ENCODE measurements at places on chromosomes 13 and 19.

- no peak for DNase-seq
Observed at GRCh38 chr13:53092931-53093330, 64.3 kb downstream of the OLFM4 start.

DNA sequence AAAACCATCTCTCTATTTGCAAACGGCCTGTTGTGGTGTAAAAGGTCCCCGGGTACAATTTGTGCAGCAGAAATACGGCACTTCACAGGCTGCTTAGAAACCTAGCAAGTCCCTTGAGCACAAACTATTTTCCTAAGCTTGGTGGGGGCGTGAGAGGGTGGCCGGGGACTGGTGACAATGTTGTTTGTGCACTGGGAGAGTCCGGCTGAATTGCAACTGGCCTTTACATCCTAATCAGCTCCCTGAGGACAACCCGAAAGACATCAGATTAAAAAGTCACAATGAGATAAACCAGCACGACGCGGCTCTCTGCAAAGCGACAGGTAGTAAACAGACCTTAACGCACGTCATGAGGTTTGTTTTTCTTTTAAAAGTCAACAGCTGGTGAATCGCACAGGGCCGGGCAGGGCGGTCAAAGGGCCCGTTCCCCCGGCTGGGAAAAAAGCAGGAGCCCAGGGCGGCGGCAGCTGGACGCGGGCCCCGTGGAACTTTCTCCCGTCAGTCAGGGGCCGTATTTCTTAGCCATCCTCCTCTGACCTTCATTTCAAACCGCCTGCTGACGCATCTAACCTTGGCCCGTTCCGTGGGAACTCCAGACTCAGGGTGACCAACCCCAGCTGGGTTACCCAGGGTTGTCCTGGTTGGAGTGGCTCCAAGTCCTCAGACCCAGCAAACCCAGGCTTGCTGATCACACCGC, 112.3 kb downstream of the GADD45B start:
- no peak for DNase-seq

- DNase-seq, result no peak
Observed at GRCh38 chr13:97932647-97933046, 20.8 kb upstream of the IPO5 start.

DNA sequence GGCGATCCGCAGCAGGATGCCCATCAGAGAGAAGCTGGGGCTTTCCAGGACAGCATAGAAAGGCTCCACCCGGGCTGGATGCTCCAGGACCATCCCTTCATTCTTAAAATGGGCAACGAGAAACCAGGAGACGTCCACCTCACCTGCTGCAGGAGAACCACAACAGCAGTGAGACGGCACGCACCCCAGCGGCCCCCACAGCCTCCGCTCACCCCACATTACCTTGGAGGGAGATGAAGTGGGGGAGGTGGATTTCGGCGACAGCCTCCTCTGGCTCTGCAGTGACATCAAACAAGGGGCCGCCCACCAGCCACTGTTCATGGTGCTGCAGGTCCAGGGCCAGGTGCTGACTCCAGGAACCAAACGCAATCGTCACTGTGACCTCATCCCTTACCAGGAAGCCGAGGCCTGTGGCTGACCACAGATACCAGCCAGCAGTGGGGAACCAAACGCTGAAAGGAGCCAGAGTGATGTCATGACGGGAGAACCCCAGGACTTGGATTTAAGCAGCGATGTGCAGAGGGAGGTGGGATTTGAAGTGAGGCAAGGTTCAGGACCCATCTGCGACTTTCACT, 25.1 kb downstream of the CARD8 start:
- no peak for DNase-seq

- no peak for DNase-seq
Observed at GRCh38 chr19:12042893-12043292, 7.4 kb upstream of the ZNF433 start.

DNA sequence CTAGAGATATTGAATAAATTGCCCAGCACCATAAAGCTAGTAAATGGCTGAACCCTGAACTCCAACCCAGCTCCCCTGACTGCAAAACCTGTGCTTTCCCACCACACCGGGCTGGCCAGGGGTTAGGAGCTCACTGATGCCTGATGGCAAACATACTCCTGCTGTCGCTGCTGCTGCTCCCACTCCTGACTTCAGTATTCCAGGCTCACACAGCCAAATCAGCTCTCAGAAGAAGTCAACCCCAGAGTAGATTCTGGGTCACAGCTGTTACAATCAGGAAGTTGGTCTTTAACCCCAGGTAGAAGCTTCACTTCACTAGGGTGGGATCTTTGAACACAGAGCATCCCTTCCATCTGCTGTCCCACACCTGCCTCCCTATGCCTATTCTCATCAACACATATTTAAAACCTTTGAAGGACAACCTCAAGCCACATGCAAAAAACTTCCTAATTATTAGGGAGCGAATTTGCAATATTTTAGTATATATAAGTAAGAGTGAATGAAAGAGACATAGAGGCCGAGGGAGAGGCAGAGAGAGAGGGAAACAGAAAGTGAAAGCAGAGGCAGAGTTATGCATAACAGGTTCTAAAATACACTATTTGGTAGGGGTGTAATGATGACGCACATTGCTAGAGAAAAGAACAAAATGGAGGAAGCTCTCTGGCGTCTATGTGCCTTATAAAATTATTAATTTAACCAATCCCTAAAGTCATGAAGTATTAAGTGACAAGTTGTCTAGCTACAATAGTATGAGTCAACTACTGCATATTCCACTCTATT, 99.4 kb upstream of the SERP2 start:
- peak; percentile 64 for DNase-seq

DNA sequence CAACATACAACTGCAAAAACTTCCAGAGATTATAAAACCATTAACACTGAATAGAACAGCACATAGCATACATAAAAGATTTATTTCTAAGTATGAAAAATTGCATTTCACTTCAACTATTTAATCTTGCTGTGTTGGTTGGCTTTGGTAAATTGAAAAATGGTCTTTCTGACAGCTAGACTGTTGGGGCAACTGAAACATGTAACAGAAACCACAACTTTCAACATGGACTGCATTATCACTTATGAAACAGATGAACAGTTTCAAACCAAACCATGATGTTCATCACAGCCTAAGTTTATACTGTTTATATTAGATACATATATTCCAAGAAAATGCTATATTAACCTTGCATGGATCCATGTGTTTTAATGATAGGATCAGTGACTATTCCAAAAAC, 324.1 kb upstream of the PCDH9 start:
- DNase-seq, result no peak

Measured in AG08396 (cell line).